ENCODE measurements at places on chromosomes 16 and 17.

- no peak for DNase-seq
Observed at GRCh38 chr17:36074365-36074764, 10.3 kb downstream of the CCL18 start.

DNA sequence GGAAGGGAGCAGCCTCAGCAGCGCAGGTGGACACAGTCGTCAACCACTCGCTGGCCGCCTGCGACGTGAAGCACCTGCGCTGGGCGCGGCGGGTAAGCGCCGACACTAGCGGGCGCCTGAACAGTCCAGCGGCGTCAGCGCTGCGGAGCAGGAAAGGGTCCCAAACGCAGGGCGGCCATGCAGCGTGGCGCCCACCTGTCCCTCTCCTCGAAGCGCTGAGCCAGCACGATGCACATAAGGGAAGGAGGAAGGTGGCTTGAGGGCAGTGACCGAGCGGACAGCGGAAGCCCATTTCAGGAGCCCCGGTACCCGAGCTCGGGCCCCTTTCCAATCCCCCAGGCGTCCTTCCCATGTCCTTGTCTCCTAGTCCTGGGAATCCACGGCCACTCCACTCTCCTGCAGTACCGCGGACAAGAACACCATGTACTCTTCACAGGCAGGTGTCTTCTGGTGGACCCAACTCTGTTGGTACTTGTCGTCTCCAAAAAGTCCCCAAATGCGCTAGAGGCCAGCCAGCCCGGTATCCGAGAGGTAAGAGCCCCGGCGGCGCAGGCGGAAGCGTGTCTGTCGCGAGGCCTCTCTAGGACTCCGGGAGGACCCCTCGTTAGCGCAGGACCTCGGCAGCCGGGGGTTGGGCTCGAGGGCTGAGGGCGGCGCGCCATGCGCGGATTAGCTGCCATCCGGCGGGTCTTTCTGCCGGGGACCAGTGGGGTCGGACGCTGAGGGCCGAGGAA lies 14.4 kb downstream of the ZNF232 start:
- no peak for DNase-seq

GRCh38 chr16:8493972-8494371 lies 96.3 kb downstream of the TMEM114 start:
- no peak for DNase-seq

DNA sequence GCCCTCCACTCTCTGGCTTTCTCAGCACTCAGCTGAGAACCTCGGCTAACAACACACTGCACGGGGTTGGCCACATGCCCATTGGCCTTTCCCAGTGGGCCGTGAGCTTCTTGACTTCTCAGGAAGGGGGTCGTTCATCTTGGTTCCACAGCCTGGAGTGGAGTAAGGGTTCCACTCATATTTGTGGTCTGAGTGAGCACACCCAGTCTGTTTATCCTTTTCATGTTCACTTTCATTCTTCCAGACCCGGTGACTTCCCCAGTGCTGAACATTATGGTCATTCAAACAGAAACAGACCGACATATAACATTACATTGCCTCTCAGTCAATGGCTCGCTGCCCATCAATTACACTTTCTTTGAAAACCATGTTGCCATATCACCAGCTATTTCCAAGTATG lies 8.2 kb downstream of the MILR1 start:
- no peak for DNase-seq

DNA sequence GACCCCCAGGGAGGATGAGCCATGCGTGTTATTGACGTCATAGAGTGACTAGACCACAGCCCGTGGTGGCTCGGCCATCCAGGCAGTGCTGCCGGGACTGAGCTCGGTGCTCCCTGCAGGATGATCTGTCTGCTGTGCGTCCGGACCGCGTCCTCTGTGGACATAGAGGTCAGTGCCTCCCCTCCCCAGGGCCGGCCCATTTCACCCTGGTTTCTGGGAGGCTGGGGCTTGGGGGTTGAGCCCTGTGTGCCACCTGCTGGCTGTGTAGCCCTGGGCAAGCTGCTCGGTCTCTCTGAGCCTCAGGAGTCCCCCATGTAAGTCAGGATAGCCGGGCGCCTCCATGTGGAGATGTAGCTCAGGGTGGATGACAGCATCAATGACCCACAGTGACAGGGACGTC lies 8.3 kb downstream of the TSC2 start:
- no peak for DNase-seq

GRCh38 chr17:29389982-29390850 lies at the start of gene TAOK1:
Gene TAOK1, plus strand, starts transcription at chr17:29390363. Its CDS starts 61,186 bp downstream, at chr17:29451549.
- no peak for DNase-seq

GRCh38 chr17:64471440-64471839 lies 22.5 kb downstream of the MILR1 start:
- DNase-seq, result no peak

- no peak for DNase-seq
Observed at GRCh38 chr16:12553191-12553590, 250.5 kb downstream of the CPPED1 start.

- no peak for DNase-seq
Observed at GRCh38 chr17:48030531-48030930, 7.1 kb downstream of the COPZ2 start.

- no peak for DNase-seq
Observed at GRCh38 chr17:43129671-43130010, 4.5 kb upstream of the BRCA1 start.

- no peak for DNase-seq
Observed at GRCh38 chr17:1638624-1639300, 6.8 kb downstream of the SCARF1 start.

DNA sequence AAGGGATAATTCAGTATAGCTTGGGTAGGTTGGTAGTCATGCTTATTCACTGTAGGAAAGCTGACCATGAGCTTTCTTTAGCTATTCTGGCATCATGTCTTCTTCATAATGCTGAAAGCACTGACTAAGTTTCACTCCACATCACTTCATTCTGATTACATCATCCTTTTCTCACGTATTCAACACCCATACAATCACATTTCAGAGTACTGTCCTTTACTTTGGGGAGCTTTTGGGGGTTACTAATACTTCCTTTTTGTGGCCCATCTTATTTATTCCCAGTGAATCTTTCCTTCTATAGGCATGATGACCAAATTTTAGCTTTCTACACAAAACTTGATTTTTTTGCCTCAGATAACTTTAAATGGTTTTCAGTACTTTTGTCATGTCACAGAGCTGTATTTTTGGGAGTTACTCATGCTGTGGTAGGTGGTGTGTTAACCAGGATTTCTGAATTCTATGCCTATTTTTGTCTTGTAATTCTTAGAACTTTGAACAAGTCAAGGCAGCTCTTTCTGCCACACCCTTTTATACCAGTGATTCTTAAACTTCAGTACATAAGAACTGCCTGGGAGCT lies 23.5 kb downstream of the TADA2A start:
- no peak for DNase-seq

GRCh38 chr17:74920642-74921025 lies 2.4 kb downstream of the USH1G start:
- no peak for DNase-seq

- no peak for DNase-seq
Observed at GRCh38 chr17:17063546-17064122, 21.4 kb downstream of the MPRIP start.

DNA sequence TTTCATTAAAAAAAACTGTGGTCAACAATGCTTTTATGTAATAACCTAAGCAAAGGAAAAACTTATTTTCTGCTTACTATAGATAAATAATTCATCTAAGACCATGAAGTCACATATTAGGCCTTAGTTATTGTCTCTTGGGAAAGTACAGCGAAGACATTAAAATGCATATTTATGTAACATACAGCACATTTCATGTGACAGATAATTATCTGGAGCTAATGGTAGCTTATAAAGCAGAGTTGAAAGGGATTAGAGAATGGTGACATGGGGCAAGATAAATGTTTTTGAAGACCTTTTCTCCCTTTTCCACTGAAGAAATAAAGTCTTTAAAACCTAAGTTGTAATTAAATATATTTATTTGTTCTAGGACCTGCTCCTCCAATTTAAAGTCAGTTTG lies 9.7 kb downstream of the MEIOC start:
- no peak for DNase-seq

DNA sequence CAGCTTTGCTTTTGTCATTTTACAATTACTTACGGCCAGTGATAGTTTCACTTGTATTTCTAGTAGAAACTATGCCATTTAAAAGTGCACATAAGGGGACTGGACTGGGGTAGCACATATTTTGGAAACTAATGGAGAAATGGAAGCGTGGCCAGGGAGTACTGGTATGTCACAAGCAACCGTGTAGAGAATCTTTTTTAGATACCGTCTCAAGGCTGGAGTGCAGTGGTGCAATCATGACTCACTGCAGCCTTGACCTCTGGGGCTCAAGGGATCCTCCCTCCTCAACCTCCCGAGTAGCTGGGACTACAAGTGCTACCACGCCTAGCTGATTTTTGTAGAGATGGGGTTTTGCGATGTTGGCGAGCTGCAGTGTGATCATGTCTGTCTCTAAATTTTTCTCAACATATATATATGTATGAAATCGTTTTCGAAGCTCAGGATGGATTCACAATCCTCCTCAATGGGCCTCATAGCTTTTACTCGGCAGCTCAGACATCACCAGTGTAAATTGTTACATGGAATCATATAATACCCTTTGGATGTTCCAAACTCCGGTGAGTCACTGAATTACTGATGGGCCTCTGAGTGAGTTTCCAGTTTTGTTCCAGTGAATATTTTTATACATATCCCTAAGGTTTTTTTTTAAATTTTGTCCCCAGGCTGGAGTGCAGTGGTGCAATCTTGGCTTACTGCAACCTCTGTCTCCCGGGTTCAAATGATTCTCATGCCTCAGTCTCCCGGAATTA lies 51.7 kb downstream of the ZNF778 start:
- DNase-seq, result no peak

DNA sequence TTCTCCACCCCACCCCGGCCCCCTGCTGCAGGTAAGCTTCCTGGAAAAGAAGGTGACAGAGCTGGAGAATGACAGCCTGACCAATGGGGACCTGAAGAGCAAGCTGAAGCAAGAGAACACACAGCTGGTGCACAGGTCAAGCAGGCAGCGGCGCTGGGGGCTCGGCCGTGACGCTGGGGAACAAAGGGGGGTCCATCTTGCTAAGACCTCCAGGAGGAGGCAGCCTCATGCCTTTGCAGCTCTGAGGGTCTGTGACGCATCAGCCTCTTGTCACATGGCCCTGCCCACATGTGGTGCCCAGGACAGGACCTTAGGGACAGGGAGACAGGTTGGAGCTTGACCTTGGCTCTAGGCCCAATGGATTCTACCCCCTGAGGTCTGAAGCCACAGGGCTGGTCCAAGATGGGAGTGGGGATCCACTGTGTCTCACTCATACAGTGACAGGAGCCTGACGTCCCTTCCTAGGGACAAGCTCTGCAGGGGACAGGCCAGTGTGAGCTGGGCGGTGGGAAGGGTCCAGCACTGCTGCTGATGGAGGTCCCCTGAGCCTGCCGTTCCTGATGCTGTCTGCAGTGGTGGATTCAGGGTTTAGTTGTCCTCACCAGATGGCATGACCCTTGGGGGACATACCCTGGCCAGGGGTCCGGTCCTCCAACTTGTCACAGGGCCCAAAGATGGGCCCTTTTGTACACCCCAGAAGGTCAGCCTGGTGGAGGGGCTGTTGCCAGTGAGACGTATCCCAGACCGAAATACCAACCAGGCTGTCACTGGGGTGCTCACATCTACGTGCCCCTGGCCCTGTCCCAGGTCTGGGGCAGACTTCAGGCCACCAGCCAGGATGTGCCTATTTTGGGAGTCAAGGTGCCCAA lies 132.6 kb downstream of the RAB11FIP4 start:
- DNase-seq, result no peak

DNA sequence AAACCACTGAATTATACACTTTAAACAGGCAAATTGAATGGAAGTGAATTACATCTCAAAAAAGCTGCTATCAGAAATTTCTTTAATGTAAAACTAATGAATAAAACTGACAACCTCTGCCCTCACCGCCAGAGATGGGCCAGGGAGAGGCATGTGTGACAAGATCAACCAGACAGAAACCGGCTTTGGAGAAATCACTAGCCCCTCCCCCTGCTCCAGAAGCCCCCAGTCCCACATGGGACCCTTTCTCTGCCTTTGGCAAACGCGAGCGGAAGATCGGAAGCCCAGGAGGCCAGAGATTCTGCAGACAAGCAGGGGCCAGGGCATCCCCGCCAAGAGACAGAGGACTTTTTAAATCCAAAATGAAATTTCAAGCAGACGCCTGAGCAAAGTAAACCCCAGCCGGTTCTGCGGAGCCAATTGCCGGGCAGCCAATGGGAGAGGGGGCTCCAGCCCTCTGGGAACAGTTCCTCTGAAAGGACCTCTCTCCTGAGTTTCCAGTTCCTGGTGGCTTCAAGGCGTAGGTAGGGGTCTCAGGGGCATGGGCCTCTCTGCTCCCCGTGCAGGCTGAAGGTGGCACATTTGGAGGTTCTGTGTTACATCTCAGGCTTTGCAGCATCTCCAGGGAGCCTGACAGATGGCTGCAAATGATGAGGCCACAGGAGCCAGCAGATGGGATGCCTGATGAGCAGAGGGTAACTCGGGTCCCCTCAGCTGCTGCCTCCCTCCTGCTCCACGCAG lies 118.1 kb downstream of the GSG1L start:
- no peak for DNase-seq

DNA sequence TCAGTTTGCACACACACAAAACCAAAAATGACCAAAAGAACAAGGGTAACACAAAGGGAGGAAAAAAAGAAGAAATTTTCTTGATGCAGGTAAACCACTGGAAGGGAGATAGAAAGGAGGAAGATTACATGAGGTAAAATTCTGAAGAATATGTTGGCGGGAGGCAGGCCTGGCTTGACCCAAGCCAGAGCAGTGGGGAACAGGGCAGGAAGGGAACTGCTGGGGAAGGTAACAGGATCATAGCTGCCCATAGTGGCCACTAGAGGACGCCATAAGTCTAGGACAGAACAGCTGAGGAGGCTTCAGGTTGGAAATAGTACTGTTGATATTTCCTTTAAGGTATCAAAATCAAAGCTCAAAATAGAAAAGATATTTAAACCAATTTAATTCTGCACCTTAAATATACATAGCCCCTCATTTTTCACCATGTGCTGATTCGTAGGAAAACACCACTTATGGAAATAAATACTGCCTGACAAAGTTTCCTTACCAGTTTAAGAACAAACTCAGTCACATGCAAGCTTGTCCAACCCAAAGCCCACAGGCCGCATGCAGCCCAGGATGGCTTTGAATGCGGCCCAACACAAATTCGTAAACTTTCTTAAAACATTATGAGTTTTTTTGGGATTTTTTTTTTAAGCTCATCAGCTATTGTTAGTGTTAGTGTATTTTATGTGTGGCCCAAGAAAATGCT lies 15.5 kb downstream of the VPS35 start:
- no peak for DNase-seq

- DNase-seq, result no peak
Observed at GRCh38 chr17:47207143-47208067, 1.7 kb upstream of the MYL4 start.

DNA sequence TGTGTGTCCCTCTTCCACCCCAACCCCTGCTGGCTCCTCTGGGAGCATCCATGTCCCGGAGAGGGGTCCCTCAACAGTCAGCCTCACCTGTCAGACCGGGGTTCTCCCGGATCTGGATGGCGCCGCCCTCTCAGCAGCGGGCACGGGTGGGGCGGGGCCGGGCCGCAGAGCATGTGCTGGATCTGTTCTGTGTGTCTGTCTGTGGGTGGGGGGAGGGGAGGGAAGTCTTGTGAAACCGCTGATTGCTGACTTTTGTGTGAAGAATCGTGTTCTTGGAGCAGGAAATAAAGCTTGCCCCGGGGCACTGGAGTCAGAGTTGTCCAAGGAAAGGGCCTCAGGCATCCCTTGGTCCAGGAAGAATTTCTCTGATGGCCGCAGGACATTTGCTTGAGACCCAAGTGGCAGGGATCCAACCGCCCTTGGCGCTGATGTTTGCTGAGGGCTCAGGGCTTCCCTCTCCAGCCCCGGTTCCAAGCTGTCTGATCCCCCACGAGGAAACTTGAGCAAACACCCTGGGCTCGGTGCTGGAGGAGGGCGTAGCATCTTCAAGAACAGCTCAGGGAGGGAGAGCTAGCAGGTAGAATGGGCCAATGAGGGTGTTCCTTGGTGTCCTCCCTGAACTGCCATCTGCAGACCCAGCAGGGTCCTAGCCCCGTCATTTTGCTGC lies 4.5 kb downstream of the NXPH3 start:
- DNase-seq, result no peak

Measured in epithelial cell of proximal tubule (primary cell).